Esophagus mucosa (tissue), 1 donor: ENCODE measurements at places on chromosomes 3 and 15.

DNA sequence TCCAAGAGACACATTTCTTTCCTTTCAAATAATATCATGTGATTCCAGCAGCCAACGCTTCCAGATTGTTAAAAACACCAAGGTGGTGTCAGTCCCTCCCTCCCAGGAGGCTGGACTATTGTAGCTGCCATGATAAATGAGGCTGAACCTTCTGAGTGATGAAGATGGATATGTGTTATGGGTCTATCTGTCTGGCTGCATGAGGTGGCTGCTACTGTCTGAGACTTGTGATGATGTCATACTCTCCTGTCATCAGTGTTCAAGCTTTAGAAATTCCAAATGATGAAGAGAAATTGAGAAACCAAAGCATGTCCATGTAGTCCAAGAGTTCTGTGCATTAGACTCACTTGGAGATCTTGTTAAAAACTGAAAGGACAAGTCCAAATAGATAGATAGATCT lies 683.0 kb downstream of the NTRK3 start:
- ATAC-seq, result no peak

GRCh38 chr3:126781406-126781805 lies 77.4 kb downstream of the CHCHD6 start:
- ATAC-seq, result no peak

- ATAC-seq, result no peak
These were observed 176.5 kb upstream of the LYSMD4 start for GRCh38 chr15:99909592-99910295.

DNA sequence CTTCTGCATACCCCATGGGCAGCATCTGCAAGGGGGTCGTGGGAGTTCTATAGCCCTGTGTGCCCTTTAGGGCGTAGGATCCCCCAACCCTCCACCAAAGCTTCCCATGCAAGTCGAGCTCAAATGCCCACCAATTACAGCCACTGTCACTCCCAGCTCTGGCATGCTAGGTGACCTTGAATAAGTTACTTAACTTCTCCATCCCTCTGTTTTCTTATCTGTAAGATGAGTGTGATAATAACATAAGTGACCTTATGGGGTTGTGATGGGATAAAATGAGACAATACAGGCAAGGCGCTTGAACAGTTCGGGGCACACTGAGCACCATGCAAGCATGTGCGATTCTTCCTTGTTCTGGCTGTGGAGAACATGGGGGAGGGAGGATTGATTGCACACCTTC lies 74.8 kb upstream of the POMGNT2 start:
- ATAC-seq, result peak; percentile 48

- no peak for ATAC-seq
These were observed 179.4 kb downstream of the CDIN1 start for GRCh38 chr15:36758800-36759199.

- no peak for ATAC-seq
These were observed 25.0 kb downstream of the ANXA2 start for GRCh38 chr15:60372756-60373155.

DNA sequence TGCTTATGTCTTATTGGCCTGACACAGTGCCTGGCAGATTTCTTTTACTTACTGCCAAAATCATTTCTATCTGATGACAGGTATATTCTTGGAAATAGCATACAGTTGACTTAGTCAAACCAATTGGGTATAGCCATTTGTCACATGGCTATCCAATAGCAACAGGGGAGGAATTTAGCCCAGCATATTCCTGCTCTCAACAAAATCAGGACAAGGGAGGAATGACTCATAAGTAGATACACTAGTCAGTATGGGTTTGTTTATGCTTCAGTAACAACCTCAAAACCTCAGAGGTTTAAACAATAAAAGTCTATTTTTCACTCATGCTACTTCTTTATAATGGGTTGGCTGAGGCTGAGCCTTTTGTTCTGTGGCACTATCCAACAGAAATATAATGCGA lies 38.0 kb upstream of the VILL start:
- ATAC-seq, result peak; percentile 62

DNA sequence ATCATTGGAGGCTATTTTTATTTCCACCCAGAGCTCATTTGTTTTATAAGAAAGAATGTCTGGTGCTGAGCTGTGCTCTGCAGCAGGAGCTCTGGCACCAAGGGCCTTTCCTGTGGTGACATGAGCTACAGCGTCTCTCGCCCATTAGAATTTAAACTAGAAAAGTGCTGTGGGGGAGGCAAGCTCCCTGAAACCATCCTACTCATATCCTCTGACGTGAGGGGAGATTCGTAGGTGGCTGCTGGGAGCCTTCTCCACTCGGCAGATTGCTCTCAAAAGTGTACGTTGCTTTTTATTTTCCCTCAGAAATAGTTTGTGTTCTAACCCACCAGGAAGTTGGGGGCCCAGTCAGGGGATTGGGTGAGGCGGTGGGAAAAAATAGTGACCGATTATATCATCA lies 76.3 kb upstream of the ARHGEF3 start:
- no peak for ATAC-seq

GRCh38 chr15:39486621-39487457 lies 94.0 kb upstream of the THBS1 start:
- ATAC-seq, result no peak

- ATAC-seq, result no peak
These were observed 94.2 kb downstream of the TNIK start for GRCh38 chr3:171366043-171366442.

GRCh38 chr15:95972041-95972553 lies 358.4 kb upstream of the NR2F2 start:
- ATAC-seq, result no peak

- no peak for ATAC-seq
These were observed 36.7 kb downstream of the PLOD2 start for GRCh38 chr3:146124126-146124801.

DNA sequence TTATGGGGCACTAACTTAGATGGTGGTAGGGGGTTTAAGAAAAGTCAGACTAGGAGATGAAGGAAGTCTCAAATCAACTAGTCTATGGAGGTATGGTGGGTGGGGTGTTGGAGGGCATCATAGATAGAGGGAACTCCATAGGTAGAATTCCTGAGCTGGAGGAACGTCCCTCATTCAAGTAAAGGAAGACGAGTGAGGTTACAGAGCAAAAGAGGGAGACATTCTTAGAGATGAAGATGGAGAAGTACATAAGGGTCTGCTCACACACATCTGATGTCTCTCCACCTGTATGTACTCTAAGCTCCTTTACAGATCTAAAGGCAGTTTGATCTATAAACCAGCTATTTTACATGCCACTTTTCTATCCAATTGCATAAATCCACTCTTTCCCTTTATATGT lies 1.4 kb downstream of the PLSCR1 start:
- ATAC-seq, result no peak

DNA sequence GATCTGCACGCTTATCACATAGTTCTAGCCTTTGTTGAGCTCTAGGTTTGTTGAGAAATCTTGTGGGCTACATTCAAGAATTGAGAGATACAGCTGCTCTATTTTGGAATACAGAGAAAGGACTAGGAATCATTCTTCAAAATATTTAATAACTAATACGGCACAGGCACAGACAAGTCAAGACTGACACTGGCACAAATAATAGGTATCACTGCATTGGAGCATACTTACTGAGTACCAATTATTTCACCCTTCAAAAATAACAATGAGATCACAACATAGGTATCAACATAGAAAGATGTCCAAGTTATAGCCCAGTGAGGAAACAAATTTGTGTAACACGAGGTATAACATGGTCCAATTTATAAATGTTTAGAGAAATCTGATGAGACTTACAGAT lies 133.7 kb upstream of the TSC22D2 start:
- no peak for ATAC-seq

DNA sequence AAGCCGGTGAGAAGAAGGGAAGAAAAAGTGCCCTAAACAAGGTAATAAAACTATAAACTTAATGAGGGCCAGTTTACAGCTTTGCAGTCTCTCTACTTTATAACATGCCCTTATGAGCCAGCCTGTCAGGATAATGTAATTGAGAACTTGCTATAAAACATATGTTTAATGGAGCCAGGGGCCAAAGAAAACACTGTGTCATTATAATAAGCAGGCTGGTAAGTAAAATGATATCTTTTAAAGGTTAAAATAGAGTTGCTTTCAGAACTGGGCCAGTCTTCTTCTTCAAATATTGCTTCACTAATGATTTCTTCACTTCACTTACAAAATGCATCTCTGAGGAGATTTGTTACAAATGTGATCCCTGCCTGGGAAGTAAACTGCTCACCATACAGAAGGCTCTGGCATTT lies 192.5 kb downstream of the SHOX2 start:
- no peak for ATAC-seq

GRCh38 chr15:66862111-66862939 lies 160.3 kb downstream of the SMAD6 start:
- ATAC-seq, result no peak

DNA sequence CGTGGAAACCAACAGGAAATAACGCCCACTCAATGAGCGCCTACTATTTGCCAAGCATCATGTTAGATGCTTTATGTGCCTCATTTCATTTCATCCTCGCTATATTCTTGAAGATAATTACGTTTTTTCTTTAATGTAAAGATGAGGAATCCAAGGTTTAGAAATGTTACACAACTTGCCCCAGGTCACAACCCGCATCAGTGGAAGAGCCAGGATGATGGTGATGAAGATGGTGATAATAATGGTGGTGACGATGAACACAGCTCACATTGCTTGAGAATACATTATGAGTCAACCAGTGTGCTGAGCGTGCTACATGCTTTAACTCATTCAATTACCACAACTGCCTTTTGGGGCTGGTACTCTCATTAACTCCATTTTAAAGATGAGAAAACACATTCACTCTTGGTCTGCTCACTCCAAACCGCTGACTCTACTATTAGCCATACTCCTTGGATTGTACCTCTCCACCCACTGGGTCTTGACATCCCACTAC lies 21.5 kb upstream of the MYO1E start:
- no peak for ATAC-seq

- ATAC-seq, result peak; percentile 35
These were observed 303.9 kb upstream of the RASGRP1 start for GRCh38 chr15:38868326-38869114.

DNA sequence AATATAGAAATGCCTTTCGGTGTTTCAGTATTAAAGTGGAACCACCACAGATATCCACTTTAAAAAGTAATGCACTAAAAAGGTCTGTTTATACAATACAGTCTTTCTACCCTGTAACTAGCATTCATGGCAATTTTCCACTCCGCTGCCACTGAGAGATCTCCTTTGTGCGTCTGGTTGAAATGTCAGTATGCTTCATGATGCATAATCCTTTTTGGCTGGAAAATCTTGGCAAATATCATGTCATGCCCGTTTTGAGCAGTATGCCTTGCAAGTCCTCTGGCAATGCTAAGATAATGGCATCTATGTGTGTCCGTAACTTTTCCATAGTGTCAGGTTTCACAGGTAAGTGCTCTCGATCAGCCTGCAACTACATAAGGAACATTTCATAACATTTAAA lies 30.8 kb upstream of the ARF4 start:
- no peak for ATAC-seq

- peak; percentile 63 for ATAC-seq
These were observed at the start of gene SLC22A14 for GRCh38 chr3:38281895-38282686. SLC22A14 (plus strand) TSS chr3:38282294; CDS start chr3:38306027, 23,733 bp downstream.

- ATAC-seq, result no peak
These were observed 66.8 kb upstream of the BCHE start for GRCh38 chr3:165903885-165904630.

- ATAC-seq, result no peak
These were observed 11.4 kb downstream of the LMOD3 start for GRCh38 chr3:69110941-69111546.

DNA sequence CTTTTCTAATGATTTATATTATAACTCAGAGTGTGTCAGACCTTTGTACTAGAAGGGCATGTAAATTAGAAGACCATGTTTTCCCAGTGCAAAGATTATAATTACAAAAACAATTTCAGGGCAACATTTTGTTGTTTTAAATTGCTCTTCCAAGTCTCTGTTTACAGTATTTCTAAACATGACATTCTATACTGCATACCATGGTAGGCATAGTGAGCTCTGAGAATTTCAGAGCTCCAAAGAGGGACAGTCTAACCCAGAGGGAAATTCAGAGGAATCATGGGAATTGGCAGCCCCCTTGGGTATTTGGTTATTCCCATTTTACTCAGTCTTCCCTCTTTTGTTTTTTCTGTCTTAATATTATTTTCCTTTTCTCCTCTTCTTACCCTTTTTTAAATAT lies 361.5 kb upstream of the SEMA6D start:
- no peak for ATAC-seq

GRCh38 chr3:23767546-23767945 lies 38.2 kb upstream of the UBE2E1 start:
- ATAC-seq, result no peak

DNA sequence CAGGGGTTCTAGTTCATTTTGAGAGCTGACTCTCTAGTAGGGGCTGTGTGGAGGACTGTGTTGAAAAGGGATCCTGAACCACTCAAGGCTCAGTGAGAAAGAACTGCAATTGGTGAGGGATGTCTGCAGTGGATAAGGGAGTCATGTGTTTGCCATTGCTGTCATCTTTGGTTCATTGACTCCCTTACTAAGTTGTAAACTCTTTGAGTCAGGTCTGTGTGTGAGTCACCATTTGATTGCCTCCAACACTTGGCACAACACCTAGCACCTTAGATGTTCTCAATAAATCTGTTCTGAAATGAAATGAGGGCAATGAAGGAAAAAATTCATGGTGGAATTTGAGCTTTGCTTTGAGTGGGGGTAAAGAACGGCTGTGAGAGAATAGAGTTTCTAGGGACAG lies 51.7 kb downstream of the PLS1 start:
- ATAC-seq, result peak; percentile 79

- ATAC-seq, result no peak
These were observed 271.4 kb downstream of the TIGIT start for GRCh38 chr3:114565216-114565615.

GRCh38 chr3:188188911-188189310 lies 35.0 kb downstream of the LPP start:
- ATAC-seq, result no peak

- no peak for ATAC-seq
These were observed 41.5 kb downstream of the PRKCD start for GRCh38 chr3:53202331-53203015.

GRCh38 chr3:127173516-127174166 lies 19.3 kb upstream of the PRR23E start:
- ATAC-seq, result no peak

DNA sequence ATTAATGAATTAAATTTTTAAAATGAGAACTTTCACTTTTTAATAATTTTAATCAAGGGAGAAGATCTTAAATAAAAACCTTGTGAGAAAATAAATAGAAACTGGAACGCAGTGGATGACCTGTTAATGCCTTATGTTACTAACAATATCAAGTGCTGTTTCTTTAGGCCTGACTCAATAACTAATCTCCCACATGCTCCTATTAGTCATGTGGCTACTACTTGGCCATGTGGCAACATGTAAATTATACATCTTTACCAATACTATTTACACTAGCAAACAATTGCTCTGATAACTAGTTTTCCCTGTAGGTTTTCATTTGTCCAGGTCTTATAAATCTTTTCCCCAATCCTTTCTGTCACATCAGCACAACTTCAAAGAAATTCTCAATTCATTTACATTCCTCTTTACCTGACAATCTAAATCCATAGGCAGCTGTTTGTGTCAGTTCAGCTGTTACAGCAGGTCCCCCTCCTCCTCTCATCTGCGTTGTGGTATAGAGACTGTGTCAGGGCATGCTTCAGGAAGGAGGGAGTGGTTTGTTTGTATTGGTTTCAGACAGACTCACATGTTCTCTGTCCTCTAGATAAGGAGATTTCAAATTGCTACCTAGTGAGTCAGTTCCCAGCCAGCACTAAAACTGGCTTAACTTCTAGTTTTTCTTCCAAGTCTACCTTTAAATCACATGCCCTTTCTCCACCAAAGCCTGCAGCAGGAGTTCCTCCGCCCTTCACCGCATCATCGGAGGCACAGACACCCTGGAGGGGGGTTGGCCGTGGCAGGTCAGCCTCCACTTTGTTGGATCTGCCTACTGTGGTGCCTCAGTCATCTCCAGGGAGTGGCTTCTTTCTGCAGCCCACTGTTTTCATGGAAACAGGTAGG lies 11.3 kb upstream of the C3orf52 start:
- ATAC-seq, result peak; percentile 98
